ENCODE measurements at places on chromosomes 7 and 10.
A peak's percentile ranks its signal among the peaks of the same experiment; 100 is the strongest.

- DNase-seq, result no peak
These were observed 42.2 kb upstream of the ELN start for GRCh38 chr7:73985737-73986141.

DNA sequence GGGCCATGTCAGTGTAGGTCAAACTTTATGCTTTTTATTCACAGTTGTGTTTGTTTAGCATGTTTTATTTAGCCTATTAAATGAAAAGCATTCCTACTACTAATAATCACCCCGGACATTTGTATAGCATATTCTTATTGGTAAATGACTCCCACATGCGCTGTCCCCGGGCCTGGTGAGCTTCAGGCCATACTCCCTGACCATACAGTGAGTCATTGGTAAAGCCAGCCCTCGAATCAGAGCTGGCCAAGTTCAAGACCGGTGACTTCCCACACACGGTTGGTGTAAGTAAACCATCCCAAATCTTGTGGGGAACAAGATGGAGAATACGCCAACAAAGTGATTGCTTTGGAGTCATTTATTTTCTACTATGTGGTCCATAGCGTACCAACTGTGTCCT lies 238.7 kb upstream of the TCF7L2 start:
- no peak for DNase-seq

GRCh38 chr7:88075216-88075615 lies 141.2 kb downstream of the ADAM22 start:
- DNase-seq, result no peak

DNA sequence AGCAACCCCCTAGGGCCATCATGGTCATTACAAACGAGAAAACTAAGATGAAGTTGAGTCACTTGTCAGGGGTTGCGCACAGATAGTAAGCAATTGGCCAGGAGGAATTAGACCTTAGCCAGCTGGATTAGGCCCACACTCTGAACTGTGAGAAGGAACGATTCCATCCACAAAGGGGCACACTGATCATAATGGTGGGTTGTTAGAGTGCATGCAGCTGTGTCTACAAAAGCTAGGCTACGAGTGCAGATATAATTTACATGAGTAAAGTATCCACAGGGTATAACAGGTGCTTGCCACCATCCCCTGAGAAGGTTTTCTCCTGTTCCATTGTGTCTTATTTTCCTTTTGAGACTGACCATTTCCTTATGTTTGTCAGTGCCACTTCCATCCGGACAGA lies 16.6 kb upstream of the FAM170B start:
- no peak for DNase-seq

- DNase-seq, result peak; percentile 24
These were observed 107.3 kb upstream of the SGCE start for GRCh38 chr7:94763268-94763667.
